ENCODE measurements at places on chromosomes 4 and X. TPM values are rescaled to one million over a fixed set of nuclear protein-coding genes. Genes with fewer than 3 reads are reported as not detected.

DNA sequence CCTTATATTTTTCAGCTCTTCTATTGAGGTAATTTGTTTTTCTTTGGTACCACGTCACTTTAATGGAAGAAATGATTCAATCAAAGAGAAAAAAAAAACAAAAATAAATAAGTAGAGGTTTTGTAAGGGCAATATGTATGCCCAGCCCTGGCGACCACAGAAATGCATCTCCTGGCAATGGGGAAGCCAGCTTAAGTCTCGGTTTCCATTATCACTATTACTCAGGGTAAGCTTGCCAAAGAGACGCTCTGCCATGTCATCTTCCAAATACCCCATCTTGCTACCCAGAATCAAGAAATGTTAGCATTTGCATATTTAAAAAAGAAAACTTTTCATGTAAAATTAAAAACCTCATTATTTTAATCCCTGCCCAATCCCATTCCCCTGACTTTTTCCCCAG, 68.8 kb downstream of the FAM47C start:
- DNase-seq, result no peak

DNA sequence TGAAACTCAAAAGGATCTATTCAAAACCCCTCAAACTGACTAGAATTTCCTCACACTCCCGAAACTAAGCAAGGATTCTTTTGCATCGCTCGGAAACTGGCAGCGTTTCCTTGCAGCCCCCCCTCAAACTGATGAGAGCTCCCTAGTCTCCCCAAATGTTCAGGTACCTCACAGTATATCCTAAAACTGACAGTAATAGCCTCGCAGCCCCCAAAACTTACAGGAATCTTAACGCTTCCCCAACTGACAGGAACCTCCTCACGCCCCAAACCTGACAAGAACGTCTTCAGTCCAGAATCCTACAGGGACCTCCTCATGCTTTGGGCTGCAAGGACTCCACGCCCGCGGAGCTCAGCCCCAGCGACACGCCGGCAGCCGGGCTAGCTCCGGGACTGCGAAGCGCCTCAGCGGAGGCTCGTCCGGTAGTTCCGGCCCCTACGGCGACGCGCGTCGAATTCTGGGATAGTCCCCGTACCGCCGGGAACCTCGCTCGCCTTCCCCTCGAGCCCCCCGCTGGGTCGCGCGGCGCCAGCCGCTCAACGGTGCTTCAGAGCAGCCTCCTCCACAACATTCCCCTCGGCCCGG, 640 bp downstream of the PHF8 start:
- no peak for DNase-seq

- peak; percentile 1 for DNase-seq
These were observed 10.5 kb upstream of the UBE2NL start for GRCh38 chrX:143873343-143873742.

- DNase-seq, result no peak
These were observed at the start of gene SLC9B2 for GRCh38 chr4:103076747-103077347. SLC9B2 (minus strand) TSS chr4:103076761; CDS start chr4:103067550, 9,211 bp downstream.

- DNase-seq, result no peak
These were observed 23.7 kb downstream of the NEUROG2 start for GRCh38 chr4:112492321-112492720.

DNA sequence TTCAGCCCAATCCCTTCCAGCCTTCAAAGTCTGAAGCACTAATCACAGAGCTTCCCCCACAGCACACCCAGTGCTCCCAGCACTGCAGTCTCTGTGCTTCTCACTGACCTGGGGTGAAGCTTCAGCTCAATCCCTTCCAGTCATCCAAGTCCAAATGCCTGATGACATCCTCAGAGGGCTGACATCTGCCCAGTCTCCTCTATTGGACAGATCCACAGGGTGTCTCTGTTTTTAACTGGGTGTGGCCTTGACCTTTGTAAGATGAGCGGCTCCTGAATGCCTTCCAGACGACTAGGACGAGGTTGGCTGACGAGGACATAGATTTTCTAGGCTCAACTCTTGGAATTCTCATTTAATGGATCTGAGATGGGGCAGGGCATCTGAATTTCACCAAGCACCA, 7.6 kb upstream of the SLC2A9 start:
- no peak for DNase-seq

DNA sequence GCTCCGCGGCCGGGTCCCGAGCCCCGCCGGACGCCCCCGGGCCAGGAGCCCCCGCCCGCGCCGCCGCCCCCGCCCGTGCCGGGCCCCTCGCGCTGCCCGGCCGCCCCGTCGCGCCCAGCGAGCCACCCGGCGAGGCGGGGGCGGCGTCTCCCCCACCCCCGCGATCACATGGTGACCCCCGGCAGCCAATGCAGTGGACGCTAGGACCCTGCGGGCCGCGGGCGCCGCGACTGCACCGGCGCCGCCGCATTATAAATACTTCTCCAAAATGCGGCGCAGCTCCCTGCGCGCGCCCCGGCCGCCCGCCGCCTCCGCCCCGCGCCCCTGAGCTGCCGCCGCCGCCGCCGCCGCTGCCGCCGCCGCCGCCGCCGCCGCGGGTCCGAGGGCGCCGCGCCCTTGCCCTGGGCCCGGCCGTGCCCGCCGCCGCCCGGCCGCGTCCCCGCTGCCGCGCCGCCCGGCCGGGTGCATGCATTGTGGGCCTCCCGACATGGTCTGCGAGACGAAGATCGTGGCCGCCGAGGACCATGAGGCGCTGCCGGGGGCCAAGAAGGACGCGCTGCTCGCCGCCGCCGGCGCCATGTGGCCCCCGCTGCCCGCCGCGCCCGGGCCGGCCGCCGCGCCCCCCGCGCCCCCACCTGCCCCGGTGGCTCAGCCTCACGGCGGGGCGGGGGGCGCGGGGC, at the start of gene NAT8L:
Gene NAT8L (plus strand): TSS at position 282 of the 680 bp plus-strand sequence. CDS start 185 bp downstream, at position 467.
- DNase-seq, result no peak

DNA sequence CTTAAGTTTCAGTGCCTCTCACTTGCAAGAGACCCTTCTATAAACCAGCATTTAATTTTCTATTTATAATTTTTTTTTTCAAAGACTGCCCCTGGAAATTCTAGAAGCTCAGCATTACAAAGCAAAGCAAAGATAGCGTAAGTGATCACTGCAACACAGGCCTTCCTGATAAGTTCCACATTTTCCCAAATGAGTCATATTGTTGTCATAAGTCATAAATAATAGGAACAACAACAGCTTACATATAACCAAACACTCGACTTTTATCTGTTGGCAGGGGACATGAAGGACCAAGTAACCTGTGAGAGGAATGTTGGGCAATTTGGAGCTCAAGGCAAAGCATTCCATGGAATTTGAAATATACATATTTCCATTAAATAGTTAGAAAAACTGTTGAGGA, 815.5 kb downstream of the DMD start:
- no peak for DNase-seq

DNA sequence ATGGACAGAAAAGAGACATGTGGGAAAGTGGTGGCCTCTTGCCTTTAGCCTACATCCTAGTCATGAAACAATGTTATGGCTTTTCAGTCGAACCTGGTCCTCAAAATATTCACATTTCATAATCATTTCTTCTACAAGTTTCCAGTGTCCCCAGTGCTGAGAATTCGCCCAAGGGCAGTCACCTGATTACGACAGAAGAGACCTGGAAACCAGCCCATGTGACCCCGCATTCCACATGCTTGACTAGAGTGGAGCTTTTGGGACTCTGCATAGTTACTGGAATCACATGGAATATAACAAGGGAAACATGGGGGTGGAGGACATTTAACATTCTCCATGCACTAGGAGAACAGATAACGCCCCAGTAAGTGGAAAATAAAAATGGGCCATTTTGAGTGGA, 100.1 kb downstream of the PPARGC1A start:
- no peak for DNase-seq

DNA sequence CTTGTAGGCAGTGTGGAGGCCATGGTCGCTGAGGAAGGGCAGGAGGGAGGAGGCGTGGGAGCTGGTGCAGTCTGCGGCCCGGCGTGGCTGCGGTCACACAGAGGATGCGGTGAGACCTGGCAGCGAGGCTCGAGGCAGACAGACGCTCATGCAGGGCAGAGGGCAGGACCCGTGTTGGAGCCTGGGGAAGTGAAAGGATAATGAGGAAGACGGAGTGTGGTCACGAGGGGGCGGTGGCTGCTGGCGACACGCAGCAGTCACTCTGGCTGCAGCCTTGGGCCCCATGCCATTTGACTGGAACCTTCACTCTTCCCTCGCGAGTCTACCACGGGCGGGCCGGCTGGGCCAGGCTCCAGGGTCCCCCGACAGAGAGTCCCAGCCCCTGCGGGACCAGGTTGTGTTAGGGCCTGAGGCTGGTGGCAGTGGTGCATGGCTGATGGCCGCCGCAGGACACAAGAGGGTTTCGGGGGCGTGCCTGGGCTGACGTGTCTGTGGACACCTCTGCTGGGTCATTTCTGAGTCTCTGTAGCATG, 68.8 kb upstream of the HGFAC start:
- no peak for DNase-seq

DNA sequence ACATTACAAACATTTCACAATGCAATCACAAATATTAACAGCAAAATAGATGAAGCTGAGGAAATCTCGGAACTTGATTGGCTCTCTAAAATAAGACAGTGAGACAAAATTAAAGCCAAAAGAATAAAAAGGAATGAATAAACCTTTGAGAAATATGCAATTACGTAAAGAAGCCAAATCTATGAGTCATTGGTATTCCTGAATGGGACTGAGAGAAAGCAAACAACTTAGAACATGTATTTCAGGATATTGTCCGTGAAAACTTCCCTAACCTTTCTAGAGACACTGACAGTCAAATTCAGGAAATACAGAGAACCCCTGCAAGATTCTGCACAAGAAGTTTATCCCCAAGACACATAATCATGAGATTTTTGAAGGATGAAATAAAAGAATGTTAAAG, 48.4 kb upstream of the SPANXN2 start:
- DNase-seq, result no peak

GRCh38 chrX:78092296-78092695, 11.8 kb upstream of the PGK1 start:
- DNase-seq, result peak; percentile 89

DNA sequence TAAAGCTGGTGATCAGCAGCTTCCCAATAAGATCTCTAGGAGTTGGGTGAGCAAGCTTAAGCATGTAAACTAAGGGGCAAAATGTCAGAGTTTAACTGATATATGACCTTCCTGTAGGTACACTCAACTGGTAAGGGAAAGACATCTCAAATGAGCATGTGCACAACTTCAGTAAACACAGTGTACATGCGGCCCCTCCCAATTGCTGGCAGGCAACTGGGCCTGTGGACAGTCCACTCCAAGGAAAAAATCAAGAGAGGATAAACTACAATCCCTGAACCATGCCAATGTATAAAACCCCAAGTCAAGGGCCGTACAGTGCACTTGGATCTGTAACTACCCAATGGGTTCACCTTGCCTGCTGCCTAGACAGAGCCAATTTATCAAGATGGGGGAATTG, 4.9 kb upstream of the NAA11 start:
- no peak for DNase-seq

DNA sequence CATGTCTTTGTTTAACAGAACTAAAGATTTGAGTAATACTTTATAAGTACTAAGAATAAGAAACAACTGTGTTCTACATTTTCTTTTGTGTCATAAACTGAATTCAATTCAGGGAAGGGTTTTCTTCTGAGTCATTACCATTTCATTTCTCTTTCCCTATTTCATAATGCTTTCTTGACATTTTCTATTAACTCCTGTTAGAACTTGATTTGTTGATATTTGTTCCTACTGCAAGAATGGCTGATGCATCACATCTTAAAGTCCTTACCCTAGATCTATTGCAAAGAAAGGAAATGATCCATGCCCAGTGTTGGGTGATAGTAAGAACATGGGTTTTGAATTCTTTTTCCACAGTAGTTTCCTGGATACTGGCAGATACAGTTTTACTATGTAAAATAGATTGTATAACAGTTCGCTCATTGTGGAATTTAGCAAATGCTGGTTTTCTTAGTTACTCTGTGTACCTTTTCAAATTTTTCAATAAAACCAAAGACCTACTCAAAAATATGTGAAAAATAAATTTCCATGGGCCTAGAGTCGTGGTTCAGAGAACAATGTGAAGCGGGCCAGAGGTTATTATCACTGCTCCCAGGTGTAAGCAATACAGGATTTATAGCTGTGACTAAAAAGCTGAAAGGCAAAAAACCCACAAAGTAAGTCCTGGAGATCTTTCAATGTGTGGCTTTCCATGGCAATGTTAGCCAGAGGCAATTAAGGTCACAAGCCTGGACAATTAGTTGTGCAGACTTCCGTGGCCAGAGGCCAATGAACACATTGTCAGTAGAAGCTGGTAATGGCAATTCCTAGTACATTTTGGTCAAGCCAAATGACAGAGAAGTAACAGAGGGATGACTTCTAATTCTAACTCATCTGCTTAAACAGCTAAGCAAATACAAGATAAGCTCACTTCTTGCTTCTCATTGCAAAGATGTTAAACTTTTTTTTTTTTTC, 127.3 kb upstream of the FAT4 start:
- DNase-seq, result peak; percentile 91

GRCh38 chr4:793093-793861, 32.7 kb downstream of the CPLX1 start:
- DNase-seq, result no peak

- no peak for DNase-seq
These were observed 69.0 kb downstream of the SLC16A2 start for GRCh38 chrX:74490247-74490646.

GRCh38 chr4:100696531-100696930, 178.7 kb upstream of the EMCN start:
- no peak for DNase-seq

GRCh38 chrX:1425381-1425780, 27.3 kb downstream of the ASMTL start:
- no peak for DNase-seq

- DNase-seq, result no peak
These were observed 331 bp downstream of the SETD7 start for GRCh38 chr4:139555705-139556070.

DNA sequence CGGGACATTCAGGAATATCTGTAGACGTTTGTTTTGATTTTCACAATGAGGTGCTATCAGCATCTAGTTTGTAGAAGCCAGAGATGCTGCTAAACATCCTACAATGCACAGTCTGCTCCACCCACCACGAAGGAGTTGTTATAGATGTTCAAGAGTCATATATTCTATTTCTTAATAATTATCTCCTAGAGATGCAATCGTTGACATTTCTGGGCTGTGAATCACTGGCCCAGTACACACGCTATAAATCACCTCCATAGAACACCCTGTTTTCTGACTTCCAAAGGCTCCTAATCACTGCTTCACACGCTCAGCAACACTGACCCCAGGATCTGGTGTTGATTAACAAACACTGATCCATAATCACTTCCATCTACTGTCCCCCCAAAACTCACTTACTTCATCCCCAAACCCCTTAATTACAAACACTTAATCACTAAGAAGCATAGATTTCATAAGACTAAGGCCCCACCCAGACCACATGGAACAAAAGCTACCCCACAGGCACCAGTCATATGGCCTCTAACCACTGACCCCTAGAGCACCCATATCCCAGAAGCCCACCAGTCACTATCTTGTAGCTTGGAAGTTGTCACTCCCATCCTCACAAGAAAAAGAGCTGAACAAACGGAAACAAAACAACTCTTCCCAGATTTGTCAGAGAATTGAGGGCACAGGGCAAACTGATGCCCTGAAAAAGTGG, 31.7 kb upstream of the ZNF41 start:
- DNase-seq, result peak; percentile 60

NSUN7 gene
- polyA plus RNA-seq, result 0.41 TPM

PSAPL1 gene
- not detected for polyA plus RNA-seq

NLGN4X gene
- polyA plus RNA-seq, result 0.04 TPM

GYPE gene
- not detected for polyA plus RNA-seq

TEX11 gene
- not detected for polyA plus RNA-seq

PRDM5 gene
- 2.1 TPM for polyA plus RNA-seq

PRR32 gene
- not detected for polyA plus RNA-seq

ANKRD17 gene
- polyA plus RNA-seq, result 9.0 TPM

VCX3A gene
- polyA plus RNA-seq, result not detected

MAGEC2 gene
- not detected for polyA plus RNA-seq

All from foreskin keratinocyte (primary cell).